SK-N-SH treated with all-trans-retinoic acid at 6 μM for 48 hours (cell line): ENCODE measurements at places on chromosomes 2 and 18.

- ATAC-seq: no peak
Measured at GRCh38 chr2:12050396-12050795, 304.0 kb downstream of the LPIN1 start.

DNA sequence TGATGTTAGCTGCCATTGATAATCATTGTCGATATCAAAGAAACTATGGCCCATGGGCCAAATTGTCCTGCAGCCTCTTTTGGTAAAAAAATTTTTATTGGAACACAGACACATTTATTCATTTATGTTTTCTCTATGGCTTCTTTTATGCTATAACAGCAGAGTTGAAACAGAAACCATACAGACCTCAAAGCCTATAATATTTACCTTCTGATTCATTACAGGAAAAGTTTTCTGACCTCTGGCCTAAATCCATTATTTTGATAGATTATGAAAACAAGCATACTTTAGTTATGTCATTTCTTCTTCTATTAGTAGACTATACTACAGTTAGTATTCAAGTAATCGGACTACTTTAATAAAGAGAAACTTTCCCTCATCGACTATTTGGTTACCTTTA lies 349.7 kb upstream of the GALNT5 start:
- no peak for ATAC-seq

- no peak for ATAC-seq
Measured at GRCh38 chr2:169260846-169261642, 101.3 kb downstream of the LRP2 start.

GRCh38 chr2:163669506-163669905 lies 66.3 kb downstream of the FIGN start:
- no peak for ATAC-seq

DNA sequence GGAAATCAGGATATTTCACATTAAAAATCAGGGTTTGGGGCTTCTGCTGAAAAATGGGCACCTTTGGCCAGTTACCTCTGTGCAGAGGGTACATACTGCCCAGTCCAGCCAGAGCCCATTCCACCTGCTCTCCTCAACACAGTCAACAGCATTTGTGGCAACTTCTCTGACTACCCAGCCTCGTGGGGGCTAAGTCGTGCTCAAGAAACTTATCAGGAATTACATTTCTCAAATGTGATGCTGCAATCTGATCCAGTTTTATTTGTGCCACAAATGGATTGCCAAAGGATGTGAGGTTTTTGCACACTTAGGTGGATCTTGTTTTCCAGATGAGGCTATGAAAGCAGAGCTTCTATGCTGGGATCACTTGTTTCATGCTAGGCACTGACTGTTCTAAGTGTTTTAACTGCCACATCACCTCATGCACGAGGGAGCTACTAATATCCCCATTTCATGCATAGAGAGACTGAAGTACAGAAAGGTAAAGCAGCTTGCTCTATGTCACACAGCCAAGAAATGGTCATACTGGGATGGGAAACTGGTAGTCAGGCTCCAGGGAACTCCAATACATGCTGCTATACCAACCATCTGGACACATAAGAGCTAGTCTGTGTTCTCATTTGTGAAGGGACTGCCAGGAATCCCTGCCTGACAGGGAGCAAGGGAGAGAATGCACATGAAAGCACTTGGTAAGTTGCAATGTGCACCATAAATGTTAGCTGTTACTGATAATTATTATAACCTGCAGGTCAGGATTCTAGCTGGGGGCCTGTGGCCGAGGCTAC lies 89.0 kb upstream of the HK2 start:
- ATAC-seq: no peak

- peak; percentile 3 for ATAC-seq
Measured at GRCh38 chr18:362311-363290, 94.8 kb upstream of the THOC1 start.
